Activated CD4-positive, alpha-beta T cell treated with anti-CD3 and anti-CD28 coated beads for 24 hours (primary cell): ENCODE measurements at places on chromosomes 16 and 17.

DNA sequence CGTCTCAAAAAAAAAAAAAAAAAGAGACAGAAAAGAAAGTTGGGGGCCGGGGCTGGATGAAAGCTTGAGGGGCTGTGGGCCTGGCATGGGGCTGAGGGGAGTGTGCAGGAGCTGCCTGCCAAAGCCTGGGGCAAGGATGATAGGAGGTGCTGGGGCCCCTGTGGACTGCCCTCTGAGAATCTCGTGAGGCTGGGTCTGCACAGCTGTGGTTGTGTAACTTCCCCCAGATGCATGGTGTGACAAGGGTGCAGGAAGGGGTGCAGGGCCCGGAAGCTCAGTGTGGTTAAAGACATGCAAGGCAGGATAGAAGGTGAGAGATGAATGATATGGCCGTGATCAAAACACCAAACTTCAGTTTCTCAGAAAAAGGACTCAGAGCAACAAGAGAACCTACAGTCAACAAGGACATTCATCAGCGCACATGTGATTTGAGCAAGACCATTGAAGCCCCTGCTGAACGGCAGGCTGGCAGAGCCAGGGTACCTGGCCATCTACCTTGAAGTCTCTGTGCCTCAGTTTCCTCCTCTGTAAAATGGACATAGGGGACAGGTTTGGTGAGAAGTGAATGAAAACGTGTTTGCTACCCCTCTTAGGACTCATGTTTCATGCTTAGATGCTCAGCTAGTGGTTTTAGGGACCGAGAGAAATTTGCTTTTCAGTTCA lies 9.6 kb downstream of the IL32 start:
- DNase-seq: peak; percentile 50

GRCh38 chr17:75854881-75855309 lies 240 bp downstream of the WBP2 start:
- no peak for DNase-seq

GRCh38 chr17:73058022-73058421 lies 34.5 kb downstream of the SLC39A11 start:
- no peak for DNase-seq

- DNase-seq: no peak
Observed at GRCh38 chr16:54268766-54269165, 17.8 kb downstream of the IRX3 start.

- no peak for DNase-seq
Observed at GRCh38 chr17:35726127-35726952, 5.1 kb upstream of the RASL10B start.

DNA sequence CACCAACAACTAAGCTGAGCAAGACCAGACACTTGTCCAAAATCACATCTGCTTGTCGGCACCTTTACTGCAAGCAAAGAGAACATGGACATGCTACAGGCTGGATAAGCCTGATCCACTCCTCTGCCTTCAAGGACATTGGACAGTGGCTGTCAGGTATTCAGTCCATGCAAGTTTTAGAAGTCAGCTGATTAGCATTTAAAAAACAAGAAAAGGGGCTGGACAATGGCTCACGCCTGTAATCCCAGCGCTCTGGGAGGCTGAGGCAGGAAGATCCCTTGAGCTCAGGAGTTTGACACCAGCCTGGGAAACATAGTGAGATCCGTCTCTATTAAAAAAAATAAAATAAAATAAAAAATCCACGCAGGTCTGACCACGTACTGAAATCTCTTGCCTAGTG lies 20.3 kb downstream of the PARN start:
- no peak for DNase-seq

- no peak for DNase-seq
Observed at GRCh38 chr17:49570540-49571242, 5.0 kb upstream of the NXPH3 start.

DNA sequence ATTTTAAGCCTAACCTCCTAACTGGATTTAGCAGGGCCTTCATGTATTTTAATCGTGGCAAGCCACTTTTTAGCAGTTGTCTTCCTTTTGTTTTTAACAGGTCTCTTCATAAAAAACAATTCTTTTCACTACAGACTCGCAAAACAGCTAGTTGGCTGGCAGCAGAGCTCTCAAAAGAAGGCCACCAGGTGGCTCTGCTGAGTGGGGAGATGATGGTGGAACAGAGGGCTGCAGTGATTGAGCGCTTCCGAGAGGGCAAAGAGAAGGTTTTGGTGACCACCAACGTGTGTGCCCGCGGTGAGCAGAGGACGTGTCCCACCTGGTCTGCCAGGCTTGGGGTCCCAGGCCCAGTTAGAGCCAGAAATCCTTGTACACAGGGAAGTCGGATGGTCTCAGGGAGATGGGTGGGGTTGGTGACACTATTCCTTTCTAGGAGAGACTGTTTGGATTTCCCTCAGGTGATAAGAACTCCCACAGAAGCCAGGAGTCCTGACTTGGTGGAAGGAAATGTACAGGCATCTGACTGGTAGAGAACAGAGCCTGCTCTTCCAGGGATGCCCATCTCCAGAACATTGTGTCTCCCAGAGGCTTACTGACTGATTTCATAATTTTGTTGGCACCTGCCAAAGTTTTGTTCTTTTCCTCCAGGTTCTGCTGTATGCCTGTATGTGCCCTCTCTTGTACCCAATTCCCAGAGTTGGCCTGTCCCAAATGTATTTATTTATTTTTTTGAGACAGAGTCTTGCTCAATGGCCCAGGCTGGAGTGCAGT lies 14.9 kb upstream of the DDX19A start:
- DNase-seq: no peak

DNA sequence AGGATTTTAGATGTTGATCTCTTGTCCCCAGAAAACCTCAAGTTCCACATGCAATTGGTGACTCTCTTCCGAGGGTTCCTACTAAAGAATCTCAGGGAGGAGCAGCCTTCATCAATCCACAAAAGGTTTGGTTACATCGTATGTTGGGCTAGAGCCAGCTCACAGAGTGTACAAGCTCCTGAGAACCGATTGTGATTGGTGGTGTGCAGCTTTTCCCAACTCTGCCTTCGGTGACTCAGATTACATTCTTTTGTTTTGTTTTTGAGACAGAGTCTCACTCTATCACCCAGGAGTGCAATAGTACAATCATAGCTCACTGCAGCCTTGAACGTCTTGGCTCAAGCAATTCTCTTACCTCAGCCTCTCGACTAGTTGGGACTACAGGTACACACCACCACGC lies 172.4 kb downstream of the PMP22 start:
- no peak for DNase-seq

DNA sequence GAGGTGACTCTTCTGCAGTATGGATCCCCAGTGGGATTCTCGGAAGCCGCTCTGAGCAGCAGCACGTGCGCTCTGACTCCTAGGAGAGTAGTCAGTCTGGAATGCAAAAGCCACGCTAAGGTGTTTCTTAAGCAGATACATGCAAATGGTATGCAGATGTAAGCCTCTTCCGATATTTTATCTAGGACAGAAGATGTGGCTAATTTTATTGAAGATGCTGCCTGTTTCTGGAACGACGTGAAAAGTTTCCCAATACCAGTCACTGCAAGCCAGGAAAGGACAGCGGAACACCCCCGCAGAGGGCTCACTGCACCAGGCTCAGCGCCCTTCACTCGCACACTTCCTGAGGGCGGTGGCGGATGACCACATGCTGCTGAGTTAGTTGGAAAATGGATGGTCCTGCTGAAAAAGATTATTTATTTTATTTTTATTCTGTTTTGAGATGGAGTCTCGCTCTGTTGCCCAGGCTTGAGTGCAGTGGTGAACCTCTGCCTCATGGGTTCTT lies 10.1 kb downstream of the FADS6 start:
- no peak for DNase-seq

DNA sequence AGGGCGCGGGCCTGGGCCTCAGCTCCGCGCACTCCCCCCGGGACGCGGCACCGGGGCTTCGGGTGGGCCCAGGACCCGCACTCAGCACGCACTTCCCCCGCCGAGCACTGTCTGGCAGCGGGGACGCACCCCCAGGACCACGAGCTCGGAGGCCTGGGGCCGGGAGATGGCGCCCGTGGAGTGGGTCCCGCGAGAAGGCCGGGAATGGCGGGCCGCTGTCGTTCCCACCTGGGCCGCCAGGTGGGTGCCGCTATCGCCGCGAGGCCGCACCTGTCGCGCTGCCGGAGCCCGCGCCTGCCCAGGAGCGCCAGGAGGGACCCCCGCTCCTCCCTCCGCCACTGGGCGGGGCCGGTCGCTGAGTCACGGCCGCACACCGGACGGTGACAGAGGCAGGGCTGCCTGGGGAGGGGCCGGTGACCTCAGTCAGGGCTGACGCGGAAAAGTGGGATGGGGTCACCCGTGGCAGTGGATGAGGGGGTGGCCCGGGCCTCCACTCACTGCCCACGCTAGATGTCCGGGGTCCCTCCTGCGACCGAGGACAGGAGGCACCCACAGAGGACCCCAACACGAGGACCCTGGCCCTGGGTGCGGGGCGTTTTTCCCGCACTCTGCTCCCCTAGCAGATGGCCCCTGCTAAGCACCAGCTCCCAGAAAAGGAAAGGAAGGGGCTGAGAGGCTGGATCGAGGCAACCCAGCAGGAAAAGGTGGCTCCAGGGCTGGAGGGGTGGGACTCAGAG lies 6.9 kb upstream of the ACTG1 start:
- no peak for DNase-seq

GRCh38 chr17:50180111-50180510 lies 14.3 kb downstream of the SGCA start:
- no peak for DNase-seq

DNA sequence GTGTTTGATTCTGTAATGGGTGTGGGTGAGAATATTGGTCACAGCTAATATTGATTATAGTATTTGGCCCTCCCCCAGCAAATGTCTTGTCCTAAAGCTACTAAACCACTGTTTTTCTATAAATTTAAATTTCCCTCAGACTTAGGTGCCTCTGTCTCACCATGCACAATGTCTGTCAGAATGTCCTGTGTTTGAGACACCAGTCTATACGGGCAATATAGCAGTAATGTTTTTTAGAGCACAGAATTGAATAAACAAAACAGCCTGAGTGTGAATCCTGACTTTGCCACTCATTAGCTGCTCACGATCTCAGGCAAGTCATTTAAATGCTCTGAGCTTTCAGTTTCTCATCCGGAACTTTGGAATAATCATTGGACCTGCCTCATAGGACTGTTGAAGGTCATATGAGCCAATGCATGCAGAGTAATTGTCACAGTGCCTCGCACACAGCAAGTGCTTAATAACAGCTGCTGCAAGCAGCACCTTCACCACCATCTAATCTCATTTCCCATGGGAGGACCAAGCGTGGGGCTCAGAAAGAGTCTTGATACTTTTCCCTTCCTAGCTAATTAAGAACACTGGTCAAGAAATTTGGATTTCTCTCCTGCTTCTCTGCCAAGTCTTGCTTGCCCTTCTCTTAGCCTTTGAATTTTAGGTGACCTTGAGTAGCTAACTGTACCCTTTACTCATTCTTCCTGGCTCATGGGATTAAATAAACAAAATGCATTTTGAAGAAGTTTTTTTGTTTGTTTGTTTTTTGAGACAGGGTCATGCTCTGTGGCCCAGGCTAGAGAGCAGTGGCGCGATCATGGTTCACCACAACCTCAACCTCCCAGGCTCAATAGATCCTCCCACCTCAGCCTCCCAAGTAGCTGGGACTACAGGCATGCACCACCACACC lies 9.8 kb downstream of the HLF start:
- DNase-seq: no peak

DNA sequence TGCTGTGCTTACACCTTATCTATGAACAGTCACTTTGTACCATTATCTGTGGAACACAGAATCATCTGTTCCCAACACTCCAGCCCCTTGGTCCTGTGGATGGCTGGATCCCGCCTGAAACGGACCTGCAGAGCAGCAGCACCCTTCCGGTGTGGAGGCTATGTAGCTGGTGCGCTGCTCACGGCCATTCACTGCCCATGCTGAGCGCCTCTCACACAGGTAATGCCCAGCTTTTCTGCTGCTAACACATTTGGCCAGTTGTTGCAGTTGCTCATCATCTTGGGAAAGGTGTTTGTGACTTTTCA lies 11.4 kb upstream of the PLK1 start:
- no peak for DNase-seq

GRCh38 chr17:59846394-59847165 lies 46.2 kb downstream of the TUBD1 start:
- DNase-seq: no peak

GRCh38 chr17:56121191-56122051 lies 31.9 kb upstream of the ANKFN1 start:
- no peak for DNase-seq

DNA sequence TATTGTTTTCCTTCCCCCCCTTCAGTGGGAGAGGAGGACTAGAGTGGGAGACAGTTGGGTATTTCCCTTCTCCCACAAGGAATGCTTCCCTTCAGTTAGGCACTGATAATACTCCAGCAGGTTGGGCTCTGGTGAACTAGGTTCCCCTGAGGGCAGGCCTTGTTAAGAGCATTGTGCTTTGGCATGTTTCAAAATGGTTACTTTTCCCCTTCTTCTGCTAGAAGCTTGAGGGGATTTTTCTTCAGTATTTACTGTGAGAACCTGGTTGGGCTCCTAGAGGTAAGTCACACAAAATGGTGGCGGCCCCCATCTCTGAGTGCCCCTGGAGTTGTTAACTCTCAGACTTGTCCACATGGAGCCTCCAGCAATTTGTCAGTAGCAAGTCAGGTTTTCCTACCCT lies 156.2 kb downstream of the CYB561 start:
- DNase-seq: no peak

GRCh38 chr17:41919840-41920579 lies 1.3 kb upstream of the ACLY start:
- DNase-seq: no peak

- DNase-seq: peak; percentile 68
Observed at GRCh38 chr16:88533932-88534637, 36.1 kb upstream of the ZC3H18 start.

- no peak for DNase-seq
Observed at GRCh38 chr16:80019395-80019794, 418.9 kb upstream of the MAF start.

GRCh38 chr17:78345172-78345571 lies 14.7 kb downstream of the SOCS3 start:
- no peak for DNase-seq

DNA sequence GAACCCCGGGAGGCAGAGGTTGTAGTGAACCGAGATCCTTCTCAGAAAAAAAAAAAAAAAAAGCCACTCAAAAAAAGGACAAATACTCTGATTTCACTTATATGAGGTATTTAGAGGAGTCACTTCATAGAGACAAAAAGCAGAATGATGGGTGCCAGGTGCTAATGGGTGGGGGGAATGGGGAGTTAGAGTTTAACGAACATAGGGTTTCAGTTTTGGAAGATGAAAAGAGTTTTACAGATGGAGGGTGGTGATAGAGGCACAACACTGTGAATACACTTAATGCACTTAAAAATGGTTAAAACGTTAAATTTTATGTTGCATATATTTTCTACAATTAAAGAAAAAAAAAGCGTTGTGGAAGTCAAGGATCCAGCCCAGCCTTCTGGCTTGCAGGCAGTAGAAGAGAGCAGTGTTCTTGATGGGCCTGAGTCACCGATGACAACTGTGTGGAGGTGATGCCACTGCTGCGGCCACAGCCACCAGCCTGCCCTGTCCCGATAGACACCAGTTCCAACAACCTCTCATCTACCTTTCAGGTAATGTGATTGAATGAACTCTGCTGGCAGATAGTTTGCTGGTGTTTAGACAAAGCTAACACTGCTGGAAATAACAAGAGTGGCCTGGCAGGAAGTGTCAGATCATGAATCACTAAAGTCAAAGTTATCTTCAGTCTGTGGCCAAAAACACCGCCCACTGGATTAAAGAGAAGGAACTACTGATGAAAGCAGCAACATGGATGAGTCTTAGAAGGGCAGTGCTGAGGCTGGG lies 49.9 kb upstream of the COX10 start:
- DNase-seq: no peak
